Smooth muscle cell of trachea (primary cell): ENCODE measurements at places on chromosomes 16 and 17. TPM values are rescaled to one million over a fixed set of nuclear protein-coding genes. Genes with fewer than 3 reads are reported as not detected.

The CCL17 gene
- not detected in 2 replicates for total RNA-seq

The TNP2 gene
- total RNA-seq = not detected in 2 replicates

The THUMPD1 gene
- 77.8 and 105 TPM in 2 replicates for total RNA-seq

The RHBDL1 gene
- total RNA-seq = 4.8 and 9.4 TPM in 2 replicates

The NOL11 gene
- 24.6 and 31.6 TPM in 2 replicates for total RNA-seq

The TMC7 gene
- total RNA-seq = 0.66 and 0.73 TPM in 2 replicates

The KRT31 gene
- total RNA-seq = not detected in 2 replicates

The GCGR gene
- total RNA-seq = not detected in 2 replicates

The NT5C gene
- 32.1 and 80.4 TPM in 2 replicates for total RNA-seq

The PHOSPHO1 gene
- 0.15 and 0.33 TPM in 2 replicates for total RNA-seq

The DHX38 gene
- 54.3 and 92.8 TPM in 2 replicates for total RNA-seq

The AHSP gene
- not detected in 2 replicates for total RNA-seq

The PFAS gene
- 14.6 and 28.8 TPM in 2 replicates for total RNA-seq

The NTN3 gene
- 1.5 and 5.3 TPM in 2 replicates for total RNA-seq

The PRCD gene
- total RNA-seq = 10.2 and 14.7 TPM in 2 replicates

The ANKRD40 gene
- 33.2 and 34.8 TPM in 2 replicates for total RNA-seq

The MT4 gene
- not detected in 2 replicates for total RNA-seq

The C16orf54 gene
- not detected in 2 replicates for total RNA-seq

The MAPT gene
- 0.44 and 1.2 TPM in 2 replicates for total RNA-seq

The KRT13 gene
- 0.15 TPM in 1 of 2 replicates, not detected in the other for total RNA-seq
